ENCODE measurements at places on chromosomes 6 and 20. TPM values are rescaled to one million over a fixed set of nuclear protein-coding genes. Genes with fewer than 3 reads are reported as not detected.

- DNase-seq: no peak
Observed at GRCh38 chr6:33720998-33721397, 9.5 kb upstream of the UQCC2 start.

- no peak for DNase-seq
Observed at GRCh38 chr6:27187231-27188060, 60.1 kb upstream of the PRSS16 start.

DNA sequence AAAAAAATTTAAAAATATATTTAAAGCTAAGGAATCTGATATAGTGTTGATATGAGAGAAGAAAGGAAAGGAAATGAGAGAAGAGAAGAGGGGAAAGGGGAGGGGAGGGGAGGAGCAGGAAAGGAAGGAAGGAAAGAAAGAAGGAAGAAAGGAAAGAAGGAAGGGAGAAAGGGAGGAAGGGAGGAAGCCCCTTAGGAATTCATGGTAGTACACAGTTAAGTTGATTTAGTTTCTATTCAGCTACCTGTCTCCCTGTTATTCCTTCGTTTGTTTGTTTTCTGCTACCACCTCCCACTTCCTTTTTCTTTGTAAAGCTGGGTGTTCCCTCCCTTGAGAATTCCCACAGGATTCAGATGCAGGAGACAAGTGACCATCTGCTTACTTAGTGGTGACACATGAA lies 1025.4 kb upstream of the FLRT3 start:
- DNase-seq: no peak

TOX2 gene
- polyA plus RNA-seq: 5.1 TPM

GRCh38 chr6:11343963-11344723 lies 111.7 kb upstream of the NEDD9 start:
- no peak for DNase-seq

DNA sequence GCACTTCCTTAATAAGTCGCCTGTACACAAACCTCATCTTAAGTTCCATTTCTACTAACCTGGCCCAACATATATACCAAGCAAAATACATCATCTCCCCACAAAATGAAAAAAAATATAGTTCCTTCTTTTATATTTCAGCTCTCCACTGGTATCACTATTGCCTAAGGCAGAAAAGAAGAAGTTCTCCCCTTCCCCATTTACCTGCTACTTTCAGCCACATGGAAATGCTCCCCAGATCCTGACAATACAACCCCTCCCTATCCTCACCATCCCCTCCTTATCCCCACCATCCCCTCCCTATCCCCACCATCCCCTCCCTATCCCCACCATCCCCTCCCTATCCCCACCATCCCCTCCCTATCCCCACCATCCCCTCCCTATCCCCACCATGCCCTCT lies 175.7 kb downstream of the LINC00237 start:
- no peak for DNase-seq

GRCh38 chr6:13715444-13715883 lies 3.8 kb upstream of the RANBP9 start:
- no peak for DNase-seq

COL21A1 gene
- polyA plus RNA-seq: 105 TPM

TAF8 gene
- polyA plus RNA-seq: 18.6 TPM

GRCh38 chr6:118844915-118845314 lies 49.0 kb upstream of the ASF1A start:
- DNase-seq: no peak

GRCh38 chr20:16171180-16171579 lies 402.1 kb downstream of the KIF16B start:
- no peak for DNase-seq

MRPS10 gene
- 26.2 TPM for polyA plus RNA-seq

TMEM244 gene
- not detected for polyA plus RNA-seq

GRCh38 chr20:32207626-32208498 lies at the start of the genes PLAGL2 and POFUT1:
Gene PLAGL2 (minus strand): TSS chr20:32207743. CDS start chr20:32202178, 5,565 bp downstream.
Gene POFUT1 (plus strand): TSS chr20:32207880. CDS start chr20:32207942, 62 bp downstream.
- peak; percentile 89 for DNase-seq

DNA sequence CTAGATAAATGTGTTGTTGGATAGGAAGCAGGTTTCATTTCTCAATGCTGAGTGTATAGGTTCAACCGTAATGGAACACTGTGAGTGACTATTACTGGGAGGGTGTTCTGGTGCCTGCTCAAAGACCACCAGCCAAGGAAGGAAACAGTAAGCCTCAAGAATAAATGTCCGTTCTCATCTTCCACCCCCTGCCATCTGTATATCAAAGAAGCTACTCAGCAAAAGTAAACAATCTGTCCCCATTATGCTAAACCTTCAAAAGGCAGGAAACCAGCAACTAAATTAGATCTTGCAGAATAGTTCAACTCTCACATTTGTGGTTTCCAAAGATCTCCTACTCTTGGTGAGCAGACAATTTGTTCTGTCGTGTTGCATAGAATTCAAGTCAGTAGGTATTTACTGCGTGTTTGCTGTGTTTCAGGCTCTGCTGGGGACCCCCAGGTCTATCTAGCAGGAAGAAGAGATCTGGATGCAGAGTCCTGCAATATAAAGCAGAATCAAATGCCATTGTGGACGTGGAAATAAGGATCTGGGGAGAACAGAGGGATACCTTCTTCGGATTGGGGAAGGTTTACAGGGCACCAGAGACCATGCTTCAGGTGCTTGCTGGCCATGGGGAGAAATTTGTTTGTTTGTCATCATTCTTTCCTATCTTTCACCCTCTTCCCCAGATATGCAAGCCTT lies 87.3 kb downstream of the SCML4 start:
- DNase-seq: no peak

NKX2-2 gene
- 0.07 TPM for polyA plus RNA-seq

DNA sequence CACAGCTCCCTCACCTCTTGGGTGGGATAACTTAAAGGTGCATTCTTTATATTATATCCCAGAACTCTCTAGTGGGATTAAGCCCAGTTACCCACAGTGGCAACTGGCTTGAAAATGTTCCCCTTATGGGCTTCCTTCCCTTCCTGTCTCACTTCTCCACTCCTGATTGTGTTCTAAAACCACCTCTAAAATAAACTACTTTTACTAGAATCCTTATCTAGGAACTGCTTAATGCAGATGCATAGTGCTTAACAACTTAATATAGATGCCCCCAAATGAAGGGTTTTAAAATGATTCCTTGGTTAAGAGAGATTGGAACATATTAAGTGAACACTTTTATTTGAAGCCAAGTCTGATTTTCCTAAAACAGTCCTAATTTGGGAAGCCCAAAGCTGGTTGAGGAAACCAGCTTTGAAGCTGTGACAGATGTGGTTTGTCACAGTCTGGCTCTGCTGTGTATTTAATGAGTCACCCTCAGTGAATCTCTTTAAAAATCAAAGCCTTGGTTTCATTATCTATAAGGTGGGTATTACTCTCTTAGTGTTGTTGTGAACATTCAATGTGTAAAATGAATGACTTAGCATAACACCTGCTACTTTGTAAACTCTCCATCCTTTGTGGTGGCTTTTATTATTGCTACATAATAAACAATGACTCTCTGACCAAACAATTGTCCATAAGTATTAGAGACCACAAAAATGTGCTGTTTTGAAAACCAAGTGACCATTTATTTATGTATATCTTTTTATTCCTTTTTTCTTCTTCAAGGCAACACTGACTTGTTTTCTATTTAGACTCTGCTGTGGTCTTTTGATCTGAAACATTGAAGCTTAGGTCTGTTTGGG lies 24.4 kb downstream of the PLCB1 start:
- DNase-seq: no peak

DNA sequence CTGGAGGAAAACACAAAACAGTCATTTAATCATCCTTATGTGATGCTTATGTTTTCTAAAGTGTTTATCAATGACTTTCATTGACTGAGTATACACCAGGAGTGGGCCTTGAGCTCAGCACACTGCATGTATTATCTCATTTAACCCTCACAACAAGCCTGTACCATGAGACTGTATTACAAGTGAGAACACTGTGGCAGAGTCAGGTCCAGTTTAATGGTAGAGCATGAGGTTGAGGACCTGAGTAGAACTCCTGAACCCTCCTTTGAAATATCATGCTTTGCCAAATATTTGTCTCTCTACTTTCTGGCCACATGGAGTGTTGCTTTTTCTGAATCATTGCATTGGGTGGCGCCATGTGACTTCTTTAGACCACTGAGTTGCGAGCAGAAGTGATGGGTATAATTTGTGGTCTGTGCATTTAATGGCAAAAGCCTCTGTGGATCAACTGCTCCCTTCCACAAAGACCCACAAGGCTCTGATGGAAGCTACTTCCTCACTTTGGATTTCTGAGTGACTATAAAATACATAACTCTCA lies 65.0 kb upstream of the SIRPG start:
- DNase-seq: no peak

DNA sequence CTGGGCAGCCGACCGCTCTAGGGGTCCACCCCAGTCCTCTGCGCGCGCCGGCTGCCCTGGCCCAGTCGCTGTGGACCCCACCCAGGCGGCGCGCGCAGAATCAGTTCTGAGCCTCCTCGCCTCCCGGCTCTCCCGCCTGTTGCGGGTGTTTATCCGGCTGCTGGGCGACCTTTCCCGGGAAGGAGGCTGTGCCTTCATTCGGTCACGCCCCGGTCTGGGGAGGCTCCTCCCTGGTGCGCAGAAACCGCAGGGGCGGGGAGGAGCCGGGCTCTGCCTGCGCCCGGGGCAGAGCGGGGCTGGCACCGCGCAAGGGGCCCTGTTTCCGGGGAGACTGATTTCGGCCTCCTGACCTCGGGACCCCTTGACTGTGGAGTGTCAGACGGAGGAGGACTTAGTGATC lies 80.8 kb upstream of the EYS start:
- DNase-seq: no peak

- no peak for DNase-seq
Observed at GRCh38 chr6:42762426-42762859, 16.5 kb upstream of the TBCC start.

DNA sequence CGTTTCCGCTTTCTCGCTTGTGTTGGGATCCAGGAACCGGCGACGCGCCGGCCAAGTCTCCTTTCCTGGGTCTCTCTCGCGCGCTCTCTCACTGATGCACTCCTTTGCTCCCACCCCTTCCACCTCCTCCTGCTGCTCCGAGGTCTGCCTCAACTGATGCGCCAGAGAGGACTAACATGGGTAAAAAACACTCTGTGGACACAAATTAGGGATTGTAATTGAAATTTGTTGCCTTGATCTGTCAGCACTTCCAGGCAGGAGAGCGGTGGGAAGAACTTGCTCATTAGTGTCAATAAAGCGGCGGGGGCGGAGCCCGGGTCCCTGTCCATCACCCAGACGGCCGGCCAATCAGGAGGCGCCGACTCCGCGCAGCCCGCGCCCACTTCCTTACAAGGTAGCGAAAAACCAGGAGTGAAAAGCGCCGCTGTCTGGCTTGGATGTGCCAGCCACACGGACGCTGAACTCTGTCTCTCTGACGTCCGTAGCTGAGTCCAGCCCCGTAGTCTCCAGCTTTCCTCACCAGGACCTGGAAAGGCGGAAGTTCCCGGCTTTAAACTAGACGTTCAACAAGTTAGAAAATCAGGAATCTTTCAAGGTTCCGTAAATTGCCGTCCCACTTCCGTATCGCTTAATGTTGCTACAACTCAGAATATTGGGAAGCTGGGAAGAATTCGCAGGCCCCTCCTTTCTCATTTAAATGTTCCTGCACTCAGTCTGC lies at the start of gene TBX18:
Gene TBX18 (minus strand): TSS at position 267 of the 718 bp plus-strand sequence. CDS start 417 bp downstream, outside the sequence.
- DNase-seq: peak; percentile 89

GRCh38 chr20:24149881-24150307 lies 161.3 kb upstream of the GGTLC1 start:
- no peak for DNase-seq

DNA sequence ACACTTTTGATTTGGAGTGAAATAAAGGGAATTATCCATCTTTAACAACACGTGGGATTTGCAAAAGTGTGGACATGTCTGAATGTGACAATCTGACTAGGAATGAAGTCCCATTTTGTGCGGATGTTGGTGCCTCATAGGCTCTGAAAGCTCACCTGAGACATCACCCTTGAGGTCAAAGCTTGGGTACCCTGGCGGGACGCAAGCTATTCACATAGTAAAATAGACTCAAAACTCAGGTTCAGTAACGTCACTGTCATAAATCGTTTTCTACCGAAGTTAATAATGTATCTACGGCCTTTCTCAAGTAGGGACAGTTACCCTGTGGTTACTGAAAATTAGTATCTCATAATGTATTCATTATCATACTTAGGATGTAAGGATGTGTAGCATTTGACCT lies 61.8 kb downstream of the AKAP12 start:
- no peak for DNase-seq

DNA sequence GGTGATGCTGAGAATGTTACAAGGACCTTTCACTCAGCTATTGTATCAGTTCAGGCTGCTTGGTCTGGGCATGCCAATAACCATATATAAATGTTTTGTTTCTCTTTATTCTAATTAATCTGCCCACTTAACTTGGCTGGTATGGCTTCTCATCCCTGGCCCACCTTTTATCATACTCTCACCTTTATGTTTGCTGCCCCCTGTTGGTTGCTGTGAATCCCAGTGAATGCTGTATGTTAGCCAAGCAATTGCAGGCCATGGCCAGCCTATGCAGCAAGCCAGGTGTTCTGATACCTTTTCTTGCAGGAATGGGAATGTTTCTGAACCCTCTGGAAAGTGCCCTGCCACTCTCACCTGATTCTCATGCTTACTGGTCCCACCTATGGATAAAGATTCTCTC lies 54.6 kb downstream of the PCSK2 start:
- DNase-seq: peak; percentile 8

DNA sequence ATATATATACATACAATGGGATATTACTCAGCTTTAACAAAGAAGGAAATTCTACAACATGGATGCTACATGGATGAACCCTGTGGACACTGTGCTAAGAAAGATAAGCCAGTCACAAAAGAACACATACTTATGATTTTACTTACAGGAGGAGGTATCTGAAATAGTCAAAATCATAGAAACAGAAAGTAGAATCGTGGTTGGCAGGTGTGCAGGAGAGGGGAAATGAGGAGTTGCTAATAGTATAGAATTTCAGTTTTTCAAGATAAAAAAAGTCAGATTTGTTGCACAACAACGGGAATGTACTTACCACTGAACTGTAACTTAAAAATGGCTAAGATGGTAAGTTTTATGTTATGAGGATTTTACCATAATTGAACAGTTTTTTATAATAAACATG lies 706.3 kb downstream of the TFAP2A start:
- DNase-seq: no peak

- no peak for DNase-seq
Observed at GRCh38 chr20:60424267-60424902, 466.2 kb downstream of the CDH26 start.

DNA sequence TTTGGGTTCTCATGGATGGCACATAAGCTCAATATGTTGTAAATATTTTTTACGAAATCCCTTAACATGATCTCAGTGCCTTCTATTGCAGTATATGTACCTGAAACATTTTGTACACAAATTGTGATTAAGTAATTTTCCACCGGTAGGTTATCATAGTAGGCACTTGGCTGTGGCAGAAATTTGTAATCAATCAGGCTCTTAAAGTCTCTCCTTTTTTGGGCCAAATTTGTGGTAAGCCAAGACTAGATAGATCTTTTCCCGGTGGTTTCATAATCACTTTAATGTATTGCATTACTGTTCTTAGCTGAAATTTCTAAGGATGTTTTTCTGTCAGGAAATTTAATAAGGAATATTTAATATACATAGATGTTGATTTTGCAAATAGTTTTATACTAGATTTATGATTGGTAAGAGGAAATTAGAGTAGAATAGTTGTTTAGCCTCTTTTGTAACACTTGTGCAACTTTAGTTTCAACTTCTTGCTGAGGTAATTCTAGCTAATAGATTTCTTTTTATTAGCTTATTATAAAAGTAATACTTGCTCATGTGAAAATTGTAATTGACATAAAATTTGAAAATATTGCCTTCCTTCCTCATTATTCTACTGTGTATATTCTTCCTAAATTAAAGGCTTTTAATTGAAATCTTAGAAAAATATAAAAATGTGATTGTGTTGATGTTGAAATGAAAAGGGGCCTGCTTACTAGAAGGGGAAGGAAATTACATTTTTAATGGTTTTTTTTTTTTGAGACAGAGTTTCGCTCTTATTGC lies 3.2 kb downstream of the PCMT1 start:
- DNase-seq: no peak
